ENCODE measurements at places on chromosomes 11 and 22. TPM values are rescaled to one million over a fixed set of nuclear protein-coding genes. Genes with fewer than 3 reads are reported as not detected.

DNA sequence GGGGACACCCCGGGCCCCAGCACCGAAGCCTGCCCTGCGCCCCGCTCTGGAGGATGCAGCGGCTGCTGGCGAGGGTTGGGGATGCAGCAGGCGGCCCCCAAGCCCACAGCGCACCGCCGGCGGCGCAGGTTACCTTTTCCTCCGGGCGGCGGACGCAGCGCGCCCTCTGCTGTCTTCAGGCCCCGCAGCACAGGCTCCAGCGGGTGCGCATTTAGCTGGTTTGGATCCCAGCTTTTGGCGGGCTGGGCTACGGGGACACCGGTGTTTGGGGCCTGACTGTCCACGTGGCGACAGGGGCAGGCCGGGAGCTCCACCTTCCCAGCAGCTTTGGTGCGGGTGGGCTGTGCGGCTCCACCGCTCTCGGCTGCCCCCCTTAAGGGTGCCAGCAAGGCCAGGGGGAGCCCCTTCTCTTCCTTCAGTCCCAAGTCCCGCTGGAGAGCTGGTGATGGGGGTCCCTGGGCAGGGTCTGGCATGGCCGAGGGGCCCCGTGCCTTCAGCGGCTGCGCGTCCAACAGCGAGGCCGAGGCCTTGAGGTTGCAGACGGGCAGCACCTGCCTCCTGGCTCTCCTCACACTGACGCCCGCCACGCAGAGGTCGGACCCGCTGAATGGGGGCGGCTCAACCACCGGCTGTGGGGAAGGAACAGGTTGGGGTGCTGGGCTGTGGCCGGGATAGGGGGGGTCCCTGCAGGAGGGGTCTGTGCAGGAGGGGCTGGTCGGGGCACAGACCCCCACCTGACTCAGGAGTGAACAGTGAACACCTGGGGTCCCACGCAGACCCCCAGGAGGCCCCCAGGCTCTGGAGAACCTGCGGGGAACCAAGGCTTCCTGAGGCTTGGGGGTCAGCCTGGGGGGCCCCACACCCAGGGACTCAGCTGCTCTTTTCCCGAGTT is 18.0 kb upstream of the IL17REL start:
- DNase-seq = peak; percentile 77

DNA sequence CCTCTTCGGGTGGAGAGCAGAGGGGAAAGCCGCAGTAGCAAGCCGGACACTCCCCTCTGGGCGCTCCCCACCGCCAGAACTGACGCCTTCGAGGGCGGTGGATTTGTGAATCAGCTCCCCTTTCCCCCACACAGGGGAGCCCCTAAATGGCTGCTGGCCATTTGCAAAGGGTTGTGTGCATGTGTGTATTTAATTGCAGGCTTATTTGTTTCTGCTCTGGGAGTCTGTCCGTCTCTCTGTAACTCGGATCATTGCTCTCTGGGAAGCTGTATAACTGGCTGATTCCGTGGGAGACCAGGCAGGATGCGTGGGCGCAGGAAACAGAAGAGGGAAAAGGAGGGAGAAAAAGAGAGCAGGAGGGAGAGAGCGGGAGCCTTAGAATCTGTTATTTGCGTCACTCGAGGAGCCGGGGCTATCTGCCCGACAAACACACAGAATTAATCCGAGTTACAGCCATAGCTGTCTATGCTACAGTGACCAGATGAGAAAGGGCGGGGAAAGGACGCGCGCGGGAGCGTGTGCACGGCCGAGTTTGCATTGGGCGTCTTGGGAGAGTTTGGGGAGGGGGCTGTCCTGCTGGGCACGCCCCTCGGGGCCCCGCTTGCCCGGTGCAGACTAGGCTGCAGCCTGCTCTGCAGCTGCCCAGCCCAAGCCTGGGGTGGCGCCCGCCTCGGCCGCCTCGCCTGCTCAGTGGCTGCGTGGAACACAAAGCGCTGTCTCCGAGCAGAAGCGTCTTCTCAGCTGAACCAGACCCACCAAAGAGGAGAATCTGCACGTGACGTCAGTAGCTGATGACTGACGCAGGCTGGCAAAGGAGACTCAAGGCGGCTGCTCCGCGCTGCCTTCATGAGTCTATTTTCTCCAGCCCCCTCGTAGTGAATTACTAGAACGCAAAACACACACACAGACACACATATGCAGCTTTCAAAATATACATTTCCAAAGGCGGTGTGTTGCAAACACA is 105.3 kb upstream of the HSD17B12 start:
- DNase-seq = no peak

DNA sequence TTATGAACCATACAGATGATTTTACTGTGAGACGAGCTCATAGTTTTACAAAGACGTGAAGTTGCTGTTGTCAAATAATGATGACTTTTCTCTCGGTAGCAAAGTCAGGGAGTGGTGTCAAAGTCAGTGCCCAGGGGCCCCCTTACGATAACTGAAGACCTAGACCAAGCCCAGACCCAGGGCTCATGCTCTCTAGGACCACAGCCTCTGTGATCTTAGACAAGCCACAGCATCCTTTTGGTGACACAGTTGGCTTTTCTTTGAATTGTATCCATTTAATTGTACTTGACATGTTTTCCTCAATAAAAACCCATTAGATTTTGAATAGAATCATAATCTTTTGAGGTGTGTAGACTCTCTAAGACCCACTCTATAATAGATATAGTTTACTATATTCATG is 17.9 kb upstream of the POGLUT3 start:
- no peak for DNase-seq

Gene MUC5AC
- polyA plus RNA-seq = not detected

Gene LGR4
- polyA plus RNA-seq = 0.07 TPM

Gene KRTAP5-7
- polyA plus RNA-seq = not detected
